ENCODE measurements at places on chromosomes 11 and 22. TPM values are rescaled to one million over a fixed set of nuclear protein-coding genes. Genes with fewer than 3 reads are reported as not detected.

PEX26 gene
- total RNA-seq: 17.6 TPM

DDI1 gene
- total RNA-seq: not detected

ELFN2 gene
- total RNA-seq: not detected

TYR gene
- not detected for total RNA-seq

CRYBB3 gene
- total RNA-seq: not detected

- H3K27me3 ChIP-seq: no peaks in the 10 kb centered on the region
- no peaks in the 10 kb centered on the region for H3K36me3 ChIP-seq
- H3K4me3 ChIP-seq: peak overlapping the region; percentile 79
- H3K27ac ChIP-seq: peak overlapping the region; percentile 96
- no peak for DNase-seq
- H3K4me1 ChIP-seq: peaks cover 31% of the 10 kb centered on the region
Measured at GRCh38 chr22:37677493-37677974, 2.1 kb downstream of the LGALS1 start.

GRCh38 chr11:115892016-115892415 lies 387.8 kb upstream of the CADM1 start:
- no peaks in the 10 kb centered on the region for H3K36me3 ChIP-seq
- H3K4me3 ChIP-seq: no peak overlapping the region
- H3K27ac ChIP-seq: no peak overlapping the region
- DNase-seq: no peak
- no peaks in the 10 kb centered on the region for H3K27me3 ChIP-seq
- no peaks in the 10 kb centered on the region for H3K4me1 ChIP-seq

DNA sequence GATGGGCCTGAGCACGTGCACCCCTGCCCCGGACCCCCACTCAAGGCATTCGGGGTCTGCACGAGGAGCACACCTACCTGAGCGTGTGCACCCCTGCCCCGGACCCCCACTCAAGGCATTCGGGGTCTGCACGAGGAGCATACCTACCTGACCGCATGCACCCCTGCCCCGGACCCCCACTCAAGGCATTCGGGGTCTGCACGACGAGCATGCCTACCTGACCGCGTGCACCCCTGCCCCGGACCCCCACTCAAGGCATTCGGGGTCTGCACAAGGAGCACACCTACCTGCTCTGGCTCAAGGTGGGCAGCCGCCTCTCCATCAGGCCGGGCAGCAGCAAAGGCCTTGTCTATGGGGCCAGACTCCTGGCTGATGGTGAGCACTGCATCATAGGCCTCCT lies 48.7 kb upstream of the LRRC32 start:
- H3K4me1 ChIP-seq: peaks cover 8% of the 10 kb centered on the region
- H3K27ac ChIP-seq: no peak overlapping the region
- H3K36me3 ChIP-seq: no peaks in the 10 kb centered on the region
- H3K27me3 ChIP-seq: no peaks in the 10 kb centered on the region
- no peak for DNase-seq

Data from psoas muscle (tissue), 8 donors.